Astrocyte of the spinal cord (primary cell): ENCODE measurements at places on chromosomes 13 and 19.

DNA sequence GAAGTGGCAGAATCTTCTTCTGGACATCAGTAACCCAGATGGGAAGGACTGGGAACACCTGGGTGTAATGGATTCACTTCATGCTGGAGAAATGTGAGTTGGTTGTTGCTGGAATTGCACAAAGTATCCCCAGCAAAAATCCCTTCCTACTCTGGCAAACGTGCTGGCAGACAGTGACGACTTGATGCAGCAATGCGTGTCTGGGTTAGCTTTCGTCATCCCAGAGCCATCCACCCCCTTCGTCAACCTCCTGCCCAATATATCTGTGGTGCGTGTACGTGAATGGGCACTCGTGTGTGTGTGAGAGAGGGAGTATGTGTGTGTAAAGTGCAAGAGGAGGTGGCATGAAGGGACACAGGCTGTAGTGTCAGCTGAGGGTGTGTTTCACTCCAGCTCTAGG is 70.9 kb downstream of the TM9SF2 start:
- DNase-seq, result no peak

GRCh38 chr13:76950101-76950500 is 1.8 kb downstream of the ACOD1 start:
- DNase-seq, result no peak

DNA sequence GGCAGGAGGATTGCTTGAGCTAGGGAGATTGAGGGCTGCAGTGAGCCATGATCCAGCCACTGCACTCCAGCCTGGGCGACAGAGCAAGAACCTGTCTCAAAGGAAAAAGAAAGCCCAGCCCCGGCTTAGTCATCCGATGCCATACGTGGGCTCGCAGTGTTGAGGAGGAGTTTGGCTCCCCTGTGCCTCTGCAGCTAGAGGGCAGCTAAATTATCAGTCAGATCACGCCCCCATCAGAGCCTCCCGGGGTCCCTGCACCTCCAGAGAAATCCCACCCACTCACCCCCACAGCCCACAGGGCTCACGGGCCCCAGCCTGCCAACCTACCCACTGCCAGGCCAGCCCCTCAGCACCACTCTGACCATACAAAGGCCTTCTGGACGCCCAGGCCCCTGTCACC is 27.6 kb downstream of the MAU2 start:
- no peak for DNase-seq

DNA sequence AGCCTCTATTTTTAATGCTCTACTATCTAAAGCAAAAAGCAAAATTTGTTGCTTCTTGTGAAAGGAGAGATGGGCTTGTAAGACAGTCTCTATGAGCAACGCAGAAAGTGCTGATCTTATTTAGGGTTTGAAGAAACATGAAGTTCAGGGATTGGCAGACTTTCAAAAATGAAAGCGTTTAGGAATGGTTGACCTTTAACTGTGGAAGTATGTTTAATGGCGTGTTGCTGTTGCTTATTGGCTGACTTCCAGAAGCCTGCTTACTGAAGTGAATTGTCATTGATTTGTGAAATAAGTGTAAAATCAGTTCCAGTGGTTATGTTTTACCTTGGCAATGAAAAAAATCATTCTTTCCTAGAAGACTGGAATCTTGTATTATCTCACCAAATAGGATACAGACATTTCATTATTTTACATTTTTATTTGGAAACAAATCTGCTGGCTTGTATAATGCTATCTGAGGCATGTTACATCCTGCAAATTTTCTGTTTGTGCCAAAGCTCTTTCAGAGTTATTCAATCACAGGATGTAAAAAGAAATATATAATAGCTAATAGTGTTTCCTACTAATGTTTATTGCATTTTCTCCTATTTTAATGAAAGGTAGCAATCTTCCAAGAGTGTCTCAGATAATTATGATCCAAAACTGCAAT is 221.3 kb upstream of the SLITRK6 start:
- peak; percentile 90 for DNase-seq

- no peak for DNase-seq
Measured at GRCh38 chr19:8831832-8832131, 322 bp downstream of the ZNF558 start.

DNA sequence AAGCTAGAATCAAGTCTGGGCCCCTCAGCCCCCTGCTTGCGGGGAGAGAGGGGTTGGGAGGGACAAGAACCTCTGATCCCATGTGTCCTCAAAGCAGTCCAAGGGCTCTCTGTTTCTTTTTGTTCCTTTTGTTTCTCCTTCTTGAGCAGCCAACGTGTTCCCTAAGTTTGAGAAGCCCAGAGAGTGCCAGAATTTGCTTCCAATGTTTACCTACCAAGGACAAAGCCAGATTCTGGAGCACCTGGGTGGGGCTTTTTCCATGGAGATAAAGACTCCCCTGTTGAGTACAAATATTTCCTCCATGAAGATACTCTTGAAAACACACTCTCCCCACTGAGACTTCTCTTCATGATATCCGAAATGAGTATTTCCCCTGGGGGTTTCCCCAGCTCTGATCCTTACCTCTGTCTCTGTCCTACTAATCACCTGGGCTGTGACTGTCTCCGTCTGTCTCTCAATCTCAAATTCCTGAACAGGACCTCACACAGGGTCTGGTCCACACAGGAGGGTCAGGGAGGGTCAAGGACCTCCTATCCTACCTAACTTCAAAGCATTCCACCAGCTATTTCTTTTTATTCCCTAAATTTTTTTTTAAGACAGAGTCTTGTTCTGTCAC is 27.4 kb downstream of the CD177 start:
- no peak for DNase-seq

DNA sequence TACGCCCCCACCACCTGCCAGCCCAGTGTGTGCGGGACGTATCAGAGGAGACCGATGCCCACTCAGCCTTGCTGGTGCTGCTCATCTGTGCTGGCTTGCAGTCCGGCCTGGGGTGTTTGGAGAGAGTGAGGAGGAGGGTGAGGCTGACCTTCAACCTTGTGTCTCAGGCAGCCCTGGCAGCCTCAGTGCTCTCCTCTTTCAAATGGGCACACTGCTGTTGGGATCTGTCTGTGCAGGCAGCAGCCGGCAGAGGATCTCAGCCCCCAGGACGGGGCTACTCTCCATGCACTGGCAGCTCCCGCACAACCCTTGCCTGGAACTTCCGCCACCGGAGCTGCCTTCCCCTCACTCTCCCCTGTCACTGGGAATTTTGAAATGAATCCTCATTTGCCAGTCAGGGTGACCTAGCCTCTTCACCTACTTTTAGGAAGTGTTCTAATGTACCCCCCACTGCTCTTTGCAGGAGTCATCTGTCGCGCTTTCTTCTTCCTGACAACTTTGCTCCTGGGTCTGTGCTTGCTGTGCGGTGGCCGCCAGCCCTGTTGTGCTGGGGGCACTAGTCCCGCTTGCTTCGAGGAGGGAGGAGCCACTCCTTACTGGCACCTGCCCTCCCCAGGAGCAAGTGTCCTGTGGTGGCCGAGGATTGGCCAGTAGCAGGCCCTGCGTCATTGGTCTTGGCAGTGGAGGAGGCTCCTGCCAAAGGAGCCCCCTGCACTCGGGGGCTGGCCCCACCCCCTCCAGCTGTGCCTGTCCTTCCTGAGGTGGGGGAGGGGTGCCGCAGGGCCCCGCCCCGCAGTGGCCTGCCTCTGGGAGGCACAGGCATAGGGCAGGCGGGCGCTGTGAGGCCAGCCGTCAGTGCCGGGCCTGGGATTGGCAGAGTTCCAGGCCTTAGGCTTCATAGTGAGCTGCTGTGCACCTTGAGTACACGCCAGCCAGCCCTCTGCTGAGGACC is 53.4 kb downstream of the TSSK6 start:
- DNase-seq, result peak; percentile 66

- no peak for DNase-seq
Measured at GRCh38 chr13:99496184-99497142, 4.8 kb upstream of the TM9SF2 start.

DNA sequence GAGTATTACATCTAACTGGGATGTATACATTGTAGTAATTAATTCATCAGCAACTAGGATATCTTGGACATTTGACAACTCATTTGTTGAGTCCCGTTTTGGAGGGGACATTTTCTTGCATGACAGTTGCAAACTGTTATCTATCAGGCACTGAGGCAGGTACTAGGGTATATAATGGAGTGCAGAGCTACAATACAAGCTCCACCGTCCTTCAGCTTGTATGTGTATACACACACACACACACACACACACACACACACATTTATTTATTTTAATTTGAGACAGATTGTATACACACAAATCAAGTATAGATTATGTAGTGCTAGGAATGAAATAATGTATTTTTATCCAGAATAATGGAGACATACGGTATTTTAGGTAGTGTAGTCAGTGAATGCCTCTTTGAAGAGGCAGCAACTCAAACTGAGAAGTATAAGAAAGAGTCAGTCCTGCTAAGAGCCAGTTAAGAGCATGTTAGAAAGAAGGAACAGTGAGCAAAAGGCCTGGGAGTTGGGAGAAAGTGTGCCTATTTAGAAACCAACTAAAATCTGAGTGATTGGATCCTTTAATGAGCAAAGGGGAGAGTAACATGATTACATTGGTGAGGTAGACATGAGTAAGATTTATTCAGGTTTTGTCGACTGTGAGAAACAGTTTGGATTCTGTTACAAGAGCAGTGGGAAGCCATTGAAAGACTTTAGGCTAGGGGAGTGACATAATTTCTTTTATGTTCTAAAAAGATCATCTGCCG is 74.5 kb downstream of the NBEA start:
- no peak for DNase-seq

DNA sequence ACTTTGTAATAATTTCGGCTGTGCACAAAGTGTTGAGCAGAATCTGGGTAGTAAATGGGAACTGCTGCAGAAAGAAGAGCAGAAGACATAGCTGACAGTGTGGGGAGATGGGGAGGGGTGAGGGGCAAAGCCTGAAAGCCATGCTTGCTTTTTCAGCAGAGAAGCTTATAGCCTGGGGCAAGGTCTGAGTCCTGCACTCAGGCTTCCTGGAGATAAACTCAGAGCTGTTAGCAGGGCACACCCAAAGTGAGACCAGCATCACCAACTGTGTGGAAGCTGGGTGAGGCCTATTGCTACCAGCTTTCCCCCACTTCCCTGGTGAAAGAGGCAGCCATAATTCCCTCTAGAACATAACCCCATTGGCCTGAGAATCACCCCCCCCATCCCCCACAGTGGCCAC is 15.6 kb upstream of the LHFPL6 start:
- DNase-seq, result no peak

DNA sequence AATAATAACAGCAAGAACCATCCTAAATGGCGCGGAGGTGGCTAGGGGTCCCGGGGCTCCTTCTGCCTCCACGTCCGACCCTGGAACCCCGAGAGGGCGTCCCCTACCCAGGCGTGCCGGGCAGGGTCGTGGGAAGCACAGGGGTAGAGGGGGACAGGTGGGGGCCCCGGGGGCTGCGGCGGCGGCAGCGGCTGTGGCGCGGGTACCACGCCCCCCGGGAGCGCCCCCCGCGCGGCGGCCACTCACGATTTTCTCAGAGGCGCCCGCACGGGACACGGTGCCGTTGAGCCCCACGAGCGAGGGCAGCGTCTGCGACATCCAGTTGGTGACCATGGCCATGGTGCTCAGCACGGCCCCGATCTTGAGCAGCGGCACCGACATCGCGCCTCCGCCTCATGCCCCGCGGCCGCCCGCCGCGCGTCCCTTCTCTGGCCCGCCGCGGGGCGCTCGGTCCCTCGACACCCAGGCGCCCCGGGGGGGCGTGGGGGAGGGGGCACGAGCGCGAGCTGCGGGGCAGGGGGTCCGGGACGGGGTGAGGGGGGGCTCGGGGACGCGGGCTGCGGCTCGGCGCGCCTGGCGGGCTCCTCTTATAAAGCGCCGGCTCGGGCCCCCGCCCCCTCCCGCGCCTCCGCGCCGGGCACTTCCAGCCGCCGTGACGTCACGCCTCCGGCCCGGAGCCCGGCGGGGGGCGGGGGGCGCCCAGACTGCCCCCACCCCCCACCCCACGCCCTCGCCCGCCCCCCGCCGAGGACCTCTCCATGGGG is 22.9 kb downstream of the OLFM2 start:
- no peak for DNase-seq

DNA sequence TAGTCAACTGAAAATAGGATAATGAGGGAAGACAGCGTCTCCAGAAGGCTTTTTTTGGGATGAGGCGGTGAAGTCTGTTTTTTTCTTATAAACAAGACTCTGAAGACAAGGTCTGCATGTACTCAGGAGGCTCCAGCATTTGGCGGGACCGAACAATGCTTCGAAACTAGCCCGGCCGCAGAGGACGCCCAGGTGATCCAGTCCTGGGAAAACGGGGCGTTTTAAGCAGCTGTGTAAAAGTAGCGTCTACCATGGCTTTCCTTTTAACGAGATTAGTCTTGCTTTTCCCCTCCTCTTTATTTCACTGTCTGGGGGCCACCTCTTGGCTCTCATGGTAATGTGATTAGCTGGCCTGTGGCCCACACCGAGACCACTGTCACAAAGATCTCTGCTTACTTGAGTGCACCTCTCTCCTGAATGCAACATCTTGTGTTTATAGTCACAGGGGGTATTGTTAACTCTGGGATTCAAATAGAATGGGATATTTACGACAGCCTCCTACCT is 29.4 kb upstream of the GTF3A start:
- no peak for DNase-seq

GRCh38 chr13:42214446-42214845 is 57.5 kb upstream of the AKAP11 start:
- DNase-seq, result no peak

DNA sequence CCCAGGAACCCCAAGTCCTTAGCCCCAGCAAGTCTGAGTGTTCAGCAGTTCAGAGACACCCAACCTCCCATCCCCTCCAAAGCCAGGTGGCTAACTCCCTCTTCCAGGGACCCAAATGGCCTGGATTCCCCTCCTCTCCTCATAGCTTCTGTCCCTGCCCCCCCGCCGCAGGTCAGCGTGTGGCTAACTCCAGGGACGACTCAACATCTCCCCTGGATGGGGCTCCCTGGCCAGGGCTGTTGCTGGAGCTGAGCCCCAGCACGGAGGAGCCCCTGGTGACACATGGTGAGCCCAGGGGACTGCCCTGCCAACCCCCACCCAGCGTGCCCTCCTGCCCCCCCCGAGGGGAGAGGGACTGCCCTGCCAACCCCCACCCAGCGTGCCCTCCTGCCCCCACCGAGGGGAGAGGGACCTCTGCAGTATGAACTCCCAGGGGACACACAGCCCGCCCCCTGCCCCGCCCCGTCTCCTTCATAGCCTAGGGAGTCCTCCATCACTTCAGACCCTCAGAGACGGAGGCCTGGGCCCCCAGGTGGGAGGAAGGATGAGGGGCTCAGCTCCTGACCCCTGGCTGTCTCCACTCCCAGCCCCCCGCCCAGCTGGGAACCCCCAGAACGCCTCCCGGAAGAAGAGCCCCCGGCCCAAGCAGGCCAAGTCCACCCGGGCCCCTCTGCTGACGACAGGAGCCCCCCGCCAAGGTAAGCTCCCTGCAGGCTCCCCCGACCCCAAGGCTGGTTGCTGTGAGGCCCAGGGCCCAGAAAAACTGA is 1.7 kb downstream of the SSC5D start:
- no peak for DNase-seq

DNA sequence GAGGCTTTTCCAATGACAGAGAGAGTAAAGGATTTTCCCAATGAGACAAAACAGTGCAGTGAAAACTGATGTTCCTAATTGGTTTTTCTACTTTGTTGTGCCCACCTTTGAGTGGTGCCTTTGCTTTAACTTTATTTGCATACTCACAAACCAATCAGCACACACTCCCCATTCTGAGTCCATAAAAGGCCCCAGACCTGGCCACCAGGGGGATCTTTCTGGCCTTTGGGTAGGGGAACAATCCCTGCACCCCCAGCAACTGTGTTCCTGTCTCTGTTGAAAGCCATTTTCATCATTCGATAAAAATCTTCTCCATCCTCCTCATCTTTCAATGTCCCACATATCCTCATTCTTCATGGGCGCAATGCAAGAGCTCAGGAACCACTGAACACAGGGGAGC is 252.8 kb downstream of the B3GLCT start:
- no peak for DNase-seq
